Activated gamma-delta T cell treated with Interleukin-2 at 50 U/mL for 16 hours (primary cell): ENCODE measurements at places on chromosomes 12 and 14.

DNA sequence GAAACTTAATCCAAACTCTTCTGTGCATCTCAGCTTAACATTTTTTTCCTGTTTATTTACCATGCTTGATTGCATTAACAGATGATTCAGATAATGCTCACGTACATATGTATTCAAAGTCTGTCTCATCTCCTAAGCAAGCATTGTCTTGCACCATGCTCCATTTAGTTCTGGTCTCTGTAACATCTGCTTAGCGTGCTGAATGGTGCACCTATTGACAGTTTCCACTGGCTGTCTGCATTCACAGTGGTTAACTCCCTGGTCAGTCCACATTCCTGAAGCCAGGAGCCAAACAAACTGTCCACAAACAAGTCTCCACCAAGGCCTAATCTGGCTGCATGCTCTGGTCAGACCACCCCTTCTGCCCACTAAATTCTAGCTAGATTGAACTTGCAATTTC lies 83.9 kb downstream of the KNTC1 start:
- no peak for DNase-seq

- peak; percentile 36 for DNase-seq
Observed at GRCh38 chr14:68506645-68507419, 286.0 kb downstream of the ZFP36L1 start.

GRCh38 chr14:74525361-74525851 lies 31.8 kb downstream of the ISCA2 start:
- no peak for DNase-seq

DNA sequence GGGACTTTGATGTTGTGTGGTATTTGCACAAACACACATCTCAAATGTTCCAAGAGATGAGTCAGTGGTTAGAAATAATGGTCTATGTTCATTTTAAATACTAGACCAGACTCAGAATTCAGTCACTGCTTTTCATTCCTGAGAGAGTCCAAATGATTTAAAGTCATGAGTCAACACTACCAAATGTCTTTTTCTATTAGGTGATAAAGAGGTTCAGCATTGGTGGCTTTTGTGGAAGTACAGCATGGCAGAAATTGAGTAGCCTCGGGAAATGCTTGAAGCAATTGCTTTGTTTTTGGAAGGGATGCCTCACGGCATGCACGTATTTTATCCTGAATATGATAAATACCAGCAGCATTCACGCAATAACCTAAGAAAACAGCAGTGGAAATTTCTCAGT lies 115.7 kb downstream of the DIO2 start:
- DNase-seq = no peak

DNA sequence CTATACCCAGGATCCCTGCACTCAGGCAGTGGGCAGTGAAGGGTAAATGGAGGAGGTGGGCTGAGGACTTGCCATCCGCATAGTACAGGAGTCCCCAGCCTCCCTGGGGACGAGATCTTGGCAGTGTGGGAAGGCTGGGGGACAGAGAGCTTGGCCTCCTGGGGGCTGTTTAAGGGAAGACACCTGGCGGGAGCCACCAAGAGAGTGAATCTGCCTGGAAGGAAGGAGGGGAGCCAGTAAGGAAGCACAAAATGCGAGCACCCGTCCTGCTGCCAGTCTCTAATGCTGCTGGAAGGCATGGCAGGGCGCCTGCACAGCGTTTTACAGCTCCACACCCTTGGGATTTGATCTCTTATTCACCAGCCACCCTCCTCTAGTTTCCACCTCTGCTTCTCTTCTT lies 7.4 kb upstream of the KRT2 start:
- no peak for DNase-seq
